Mammary epithelial cell (primary cell): ENCODE measurements at places on chromosomes 7 and 10.
A peak's percentile ranks its signal among the peaks of the same experiment; 100 is the strongest.

GRCh38 chr7:135291809-135292253 lies 58.2 kb downstream of the STRA8 start:
- peak; percentile 100 for DNase-seq

GRCh38 chr7:149826344-149827088 lies 11.7 kb upstream of the ZNF862 start:
- DNase-seq, result no peak

GRCh38 chr7:40986351-40986873 lies 716.5 kb downstream of the INHBA start:
- DNase-seq, result peak; percentile 49

GRCh38 chr7:340200-340937 lies 50.4 kb downstream of the FOXL3 start:
- DNase-seq, result no peak

- DNase-seq, result no peak
These were observed 19.3 kb downstream of the VIPR2 start for GRCh38 chr7:159125104-159125954.

DNA sequence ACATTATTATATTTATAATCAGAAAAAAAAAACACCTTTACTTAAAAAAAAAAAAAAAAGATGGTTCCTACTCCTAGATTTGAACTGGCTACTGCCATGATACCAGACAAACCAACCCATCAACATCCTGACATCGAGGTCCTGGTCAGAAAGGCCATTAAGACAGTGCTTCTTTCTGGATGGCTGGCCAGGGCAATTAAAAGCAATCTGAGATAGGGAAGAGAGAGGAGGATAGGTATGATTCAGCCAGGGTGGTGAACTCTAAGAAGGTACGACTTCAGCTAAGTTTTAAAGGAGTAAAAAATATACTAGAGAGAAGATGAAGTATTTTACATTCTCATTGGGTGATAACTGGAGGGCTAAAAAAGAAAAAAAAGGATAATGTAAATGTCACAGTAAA lies 139.0 kb downstream of the DOCK4 start:
- no peak for DNase-seq

DNA sequence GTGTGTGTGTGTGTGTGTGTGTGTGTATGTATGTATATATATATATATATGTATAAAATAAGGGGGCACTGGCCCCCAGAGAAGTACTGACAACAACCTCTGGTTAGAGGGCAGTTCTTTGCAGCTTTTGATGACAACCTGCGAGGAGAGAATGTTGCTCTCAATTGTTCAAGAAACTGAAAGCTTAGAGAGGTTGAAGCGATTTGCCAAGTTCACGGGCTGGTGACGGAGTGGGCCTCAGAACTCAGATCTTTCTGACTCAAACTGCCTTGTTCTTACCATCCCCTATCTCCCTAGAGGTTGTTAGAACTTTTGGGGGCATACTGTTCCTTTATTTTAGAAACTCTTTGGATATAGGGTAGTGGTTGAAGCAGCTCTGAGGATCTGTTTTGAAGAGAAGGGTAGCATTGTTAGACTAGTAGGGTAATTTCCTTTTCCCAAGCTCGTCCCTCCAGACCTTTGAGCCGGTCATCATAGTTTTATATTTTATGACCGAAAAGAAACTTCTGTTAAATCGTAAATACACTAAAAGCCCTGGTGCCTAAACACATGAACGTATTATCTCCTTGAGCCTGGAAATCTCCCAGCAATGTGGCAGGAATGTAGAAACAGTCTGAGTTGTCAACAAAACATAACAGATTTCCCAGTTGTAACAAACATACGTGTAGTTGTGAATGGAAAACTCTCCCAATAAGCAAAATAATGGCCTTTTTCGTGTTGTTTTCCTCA lies 541.7 kb upstream of the GALNT17 start:
- DNase-seq, result no peak

DNA sequence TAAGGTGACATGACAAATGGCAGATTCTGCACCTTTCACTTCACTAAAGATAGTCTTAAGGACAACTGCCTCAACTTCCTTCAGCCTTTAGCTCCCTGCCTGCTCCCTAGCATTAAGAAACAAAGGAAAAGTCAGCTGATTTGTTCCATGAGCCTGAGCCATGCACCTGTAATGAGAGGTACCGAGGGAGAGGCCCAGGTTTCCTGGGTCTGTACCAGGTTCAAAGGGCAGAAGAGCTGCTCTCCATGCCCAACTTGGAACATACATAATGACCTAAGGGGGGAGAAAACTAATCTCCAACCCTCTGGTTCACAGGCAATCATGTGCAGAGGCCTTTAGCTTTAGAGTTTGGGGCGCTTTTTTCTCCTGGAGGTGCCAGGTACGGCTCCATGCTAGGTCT lies 111.2 kb downstream of the JAZF1 start:
- DNase-seq, result no peak

GRCh38 chr7:157268540-157268939 lies 68.3 kb upstream of the DNAJB6 start:
- no peak for DNase-seq

- no peak for DNase-seq
These were observed 6.1 kb downstream of the STK32C start for GRCh38 chr10:132301371-132302330.

DNA sequence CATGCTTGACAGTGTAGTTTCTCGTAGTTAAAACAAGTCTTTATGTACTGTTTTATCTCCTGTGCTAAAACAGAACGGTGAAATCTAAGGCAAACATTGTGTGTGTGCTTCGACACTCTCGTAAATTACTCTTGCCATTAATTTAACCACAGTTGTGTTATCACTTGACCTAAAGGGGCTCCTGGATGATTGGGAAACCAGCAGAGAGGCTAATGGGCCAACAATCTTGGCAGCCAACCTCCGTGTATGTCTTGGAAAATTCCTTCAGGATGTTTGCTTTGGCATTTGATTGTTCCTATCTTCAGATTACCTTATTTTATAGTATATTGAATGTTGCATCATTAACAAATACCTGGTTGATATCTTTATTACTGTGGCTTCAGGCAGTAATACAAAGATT lies 409.5 kb downstream of the SDK1 start:
- peak; percentile 2 for DNase-seq

GRCh38 chr10:81817596-81818170 lies 57.3 kb upstream of the NRG3 start:
- no peak for DNase-seq

DNA sequence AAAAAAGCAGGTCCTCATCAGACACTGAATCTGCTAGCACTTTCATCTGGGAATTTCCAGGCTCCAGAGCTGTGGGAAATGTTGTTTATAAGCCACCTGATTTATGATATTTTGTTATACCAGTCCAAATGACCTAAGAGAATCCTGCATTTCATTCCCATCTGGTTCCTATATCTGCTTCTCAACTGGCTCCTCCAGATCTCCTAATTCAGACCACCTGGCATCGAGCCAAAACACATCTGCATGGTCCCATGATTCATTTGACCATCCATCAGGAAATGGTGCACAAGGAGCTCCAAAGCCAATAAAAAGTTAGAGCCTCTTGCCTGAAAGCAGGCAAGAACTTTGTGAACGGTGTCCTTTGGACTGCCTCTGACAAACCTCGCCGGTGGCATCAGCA lies 108.9 kb downstream of the IPMK start:
- no peak for DNase-seq

- no peak for DNase-seq
These were observed 14.2 kb upstream of the POR start for GRCh38 chr7:75900617-75901315.

GRCh38 chr7:88318196-88318595 lies 11.5 kb upstream of the STEAP4 start:
- DNase-seq, result peak; percentile 77

DNA sequence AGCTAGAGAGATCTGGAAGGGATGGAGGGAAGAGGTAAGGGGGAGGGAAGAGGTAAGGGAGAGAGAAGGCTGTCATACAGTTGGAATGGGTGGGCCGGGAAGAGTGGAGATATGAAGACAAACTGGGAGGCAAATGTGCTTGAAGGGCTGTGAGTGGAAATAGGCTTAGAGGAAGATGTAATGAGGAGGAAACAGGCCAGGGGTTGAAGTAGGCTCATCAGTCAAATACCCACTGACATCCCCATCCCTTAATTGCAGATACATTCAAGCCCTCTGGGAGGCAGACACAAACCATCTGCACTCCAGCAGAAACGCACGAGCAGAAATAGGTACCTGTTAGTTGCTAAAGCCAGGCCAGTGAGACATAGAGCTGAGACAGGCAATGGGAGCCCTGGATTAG lies 2.1 kb downstream of the SYNPO2L start:
- no peak for DNase-seq

- no peak for DNase-seq
These were observed 64.1 kb upstream of the INSIG1 start for GRCh38 chr7:155233311-155234157.

GRCh38 chr7:132901241-132901640 lies 180.6 kb downstream of the CHCHD3 start:
- DNase-seq, result no peak

DNA sequence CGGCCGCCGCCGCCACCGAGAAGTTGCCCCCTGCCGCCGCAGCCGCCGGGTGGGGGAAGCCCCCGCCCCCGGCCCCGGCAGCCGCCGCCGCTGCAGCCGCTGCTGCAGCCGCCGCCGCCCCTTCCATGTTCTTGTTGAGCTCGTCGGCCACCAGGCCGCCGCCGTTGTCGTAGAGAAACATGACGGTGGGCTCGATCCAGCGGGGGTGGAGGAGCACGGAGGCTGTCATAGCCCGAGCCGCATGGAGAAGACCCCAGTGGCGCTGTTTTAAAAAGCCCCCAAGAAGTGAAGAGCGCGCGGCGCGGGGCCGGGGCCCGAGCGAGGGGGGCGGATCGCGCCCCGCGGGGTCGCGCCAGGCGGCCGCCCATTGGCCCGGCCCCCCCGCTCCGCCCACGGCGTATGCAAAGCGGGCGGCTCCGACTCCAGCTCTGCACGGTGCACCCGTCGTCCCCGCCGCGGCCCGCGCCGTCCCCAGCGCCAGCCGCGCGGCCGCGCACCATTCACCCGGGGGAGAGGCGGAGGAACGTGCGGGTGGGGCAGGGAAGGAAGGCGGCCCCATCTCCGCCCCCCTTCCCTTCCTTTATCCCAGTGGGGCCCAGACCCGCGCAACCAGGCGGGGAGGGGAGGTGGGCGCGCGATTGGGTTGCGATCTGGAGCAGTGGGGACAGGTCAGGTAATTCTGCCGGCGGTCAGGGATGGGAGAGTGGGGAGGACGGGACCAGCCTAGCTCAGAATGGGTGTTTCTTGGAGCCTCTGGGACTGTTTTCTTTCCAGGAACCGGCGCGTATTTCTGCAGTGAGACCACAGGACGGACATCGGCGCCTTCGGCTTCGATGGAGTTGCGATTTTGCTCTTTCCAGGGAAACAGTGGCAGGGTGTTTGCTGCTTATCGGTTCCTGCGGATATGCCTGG lies at the start of gene HOXA13:
TSS of gene HOXA13 (minus strand) at position 243 of the 912 bp plus-strand sequence. CDS start at position 229, 14 bp downstream.
- DNase-seq, result peak; percentile 24

DNA sequence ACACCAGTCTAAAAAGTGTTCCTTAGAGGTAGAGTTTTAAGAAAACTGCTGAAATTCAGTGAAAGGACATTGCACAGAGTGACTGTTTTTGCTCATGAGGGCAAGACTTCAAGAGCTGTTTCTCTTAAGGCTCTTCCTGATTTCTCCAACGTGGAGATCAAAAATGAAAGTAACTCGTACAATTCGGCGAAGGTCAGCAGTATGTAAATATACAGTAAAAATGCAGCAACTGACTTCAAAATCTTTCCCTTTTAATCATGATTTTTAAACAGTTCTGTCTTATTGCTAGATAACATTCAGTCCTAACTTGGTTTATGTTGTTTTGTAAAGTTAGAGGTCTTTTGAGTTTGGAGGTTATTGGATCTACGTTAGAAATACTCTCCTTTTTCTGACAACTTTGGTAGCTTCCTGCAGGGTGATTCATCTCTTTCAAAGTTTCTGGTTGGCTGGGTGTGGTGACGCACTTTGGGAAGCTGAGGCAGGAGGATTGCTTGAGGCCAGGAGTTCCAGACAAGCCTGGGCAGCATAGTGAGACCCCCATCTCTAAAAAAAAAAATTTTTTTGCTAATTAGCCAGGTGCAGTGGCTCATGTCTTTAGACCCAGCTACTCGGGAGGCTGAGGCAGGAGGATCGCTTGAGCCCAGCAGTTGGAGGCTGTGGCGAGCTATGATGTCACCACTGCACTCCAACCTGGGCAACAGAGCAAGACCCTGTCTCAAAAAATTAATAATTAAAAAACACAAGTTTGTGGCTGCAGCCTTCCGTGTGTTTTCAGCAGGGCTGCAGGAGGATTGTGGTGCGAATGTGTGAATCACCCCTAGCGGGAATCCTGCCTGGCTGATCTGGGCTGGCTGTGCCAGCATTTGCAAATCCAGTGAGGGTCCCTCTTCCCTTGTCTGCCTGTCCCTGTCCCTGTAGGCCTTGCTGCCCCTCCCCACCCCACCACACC lies 29.2 kb upstream of the AP5Z1 start:
- peak; percentile 72 for DNase-seq

- DNase-seq, result peak; percentile 69
These were observed 104.7 kb downstream of the SORBS1 start for GRCh38 chr10:95456516-95456915.

DNA sequence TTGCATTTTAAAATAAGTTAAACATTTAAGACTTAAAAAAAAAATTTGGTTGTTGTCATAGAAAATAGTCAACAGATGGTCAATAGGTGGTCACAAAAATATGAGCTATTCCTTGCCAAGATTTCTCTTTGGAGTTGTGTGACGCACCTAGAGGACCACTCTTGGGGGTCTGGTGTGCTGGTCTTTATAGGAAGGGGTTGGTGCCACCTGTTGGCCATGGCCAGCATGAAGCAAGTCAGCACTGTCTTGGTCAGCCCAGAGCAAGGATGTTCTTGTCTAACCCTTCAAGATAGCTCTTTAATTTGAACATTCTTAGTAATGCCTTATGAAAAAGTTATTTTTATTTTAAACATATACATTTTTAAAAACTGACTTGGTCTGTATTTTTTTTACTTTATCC lies 267.9 kb upstream of the CNTNAP2 start:
- DNase-seq, result no peak

- no peak for DNase-seq
These were observed 53.3 kb upstream of the SLC16A12 start for GRCh38 chr10:89588671-89589070.

- DNase-seq, result no peak
These were observed 3.1 kb downstream of the PPP1R35 start for GRCh38 chr7:100433276-100433591.

- DNase-seq, result no peak
These were observed 44.7 kb downstream of the SH2D4B start for GRCh38 chr10:80582286-80582960.

DNA sequence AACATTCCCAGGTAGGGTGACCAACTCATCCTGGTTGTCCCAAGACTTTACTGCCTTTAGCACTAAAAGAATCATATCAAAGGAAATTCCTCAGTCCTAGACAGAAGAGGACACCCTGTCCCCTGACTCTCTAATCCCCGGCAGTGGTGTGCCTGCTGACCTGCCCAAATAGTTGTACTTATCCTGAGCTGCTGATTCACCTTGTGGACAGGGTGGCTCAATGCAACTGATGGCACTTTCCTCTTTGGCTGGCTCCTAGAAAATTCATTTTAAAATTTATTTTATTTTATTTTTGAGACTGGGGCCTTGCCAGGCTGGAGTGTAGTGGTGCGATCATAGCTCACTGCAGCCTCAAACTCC lies 111.7 kb downstream of the JCAD start:
- DNase-seq, result peak; percentile 64

GRCh38 chr7:88116235-88116795 lies 103.5 kb downstream of the SRI start:
- no peak for DNase-seq
